ENCODE measurements at places on chromosomes 6 and 20.

DNA sequence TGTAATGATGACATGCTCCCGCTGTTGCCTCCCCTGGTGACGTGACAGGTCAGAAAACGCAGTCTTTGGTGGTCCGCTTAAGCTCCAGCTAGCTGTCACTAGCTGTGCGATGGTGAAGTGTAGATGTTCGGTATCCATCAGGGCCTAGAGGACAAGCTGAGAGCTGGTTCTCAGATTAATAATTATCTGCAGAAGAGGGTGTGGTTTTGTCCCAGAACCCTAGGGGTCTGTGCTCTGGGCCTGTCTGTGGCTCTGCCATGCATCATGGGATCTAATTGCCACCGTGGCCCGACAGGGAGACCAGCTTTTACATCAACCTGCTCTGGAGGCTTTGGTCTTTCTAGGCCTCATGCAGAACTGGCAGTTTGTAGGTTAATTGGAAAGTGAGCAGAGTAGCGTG, 34.1 kb downstream of the ERMARD start:
- DNase-seq, result no peak

DNA sequence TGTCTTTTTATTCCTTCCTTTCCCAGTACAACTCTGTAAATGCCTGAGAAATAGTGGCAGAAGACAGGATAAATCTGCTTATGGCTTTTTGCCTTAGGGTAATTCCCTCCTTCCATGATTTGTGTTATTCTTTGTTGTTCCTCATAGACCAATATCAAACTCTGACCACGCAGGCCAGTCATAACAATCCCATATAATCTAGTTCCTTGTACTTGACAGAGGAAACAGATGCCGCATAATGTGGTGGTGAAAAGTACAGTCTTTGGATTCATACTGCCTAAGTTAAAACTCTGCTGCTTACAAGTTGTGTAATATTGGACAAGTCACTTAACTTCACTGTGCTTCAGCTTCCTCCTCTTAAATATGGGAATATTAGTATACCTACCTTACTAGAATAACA, 8.2 kb upstream of the BAG2 start:
- DNase-seq, result no peak

DNA sequence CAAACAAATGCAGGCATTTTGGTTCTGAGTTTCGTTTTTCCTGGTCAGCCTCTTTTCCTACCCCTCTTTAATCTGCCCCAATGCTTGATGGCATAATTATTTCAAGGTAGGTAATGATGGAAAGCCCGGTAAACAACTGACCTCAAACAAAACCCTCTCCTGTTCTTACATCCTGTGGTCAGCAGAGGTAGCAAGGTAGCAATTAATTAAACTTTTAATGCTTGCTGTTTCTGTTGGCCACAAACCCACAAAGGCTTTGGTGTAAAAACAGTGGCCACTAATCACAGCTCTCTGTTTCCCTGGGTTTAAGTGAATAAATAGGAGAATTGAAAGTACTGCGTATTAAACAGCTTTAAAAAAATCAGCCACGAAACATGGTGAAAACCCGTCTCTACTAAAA, 261.5 kb upstream of the SOX4 start:
- DNase-seq, result no peak

DNA sequence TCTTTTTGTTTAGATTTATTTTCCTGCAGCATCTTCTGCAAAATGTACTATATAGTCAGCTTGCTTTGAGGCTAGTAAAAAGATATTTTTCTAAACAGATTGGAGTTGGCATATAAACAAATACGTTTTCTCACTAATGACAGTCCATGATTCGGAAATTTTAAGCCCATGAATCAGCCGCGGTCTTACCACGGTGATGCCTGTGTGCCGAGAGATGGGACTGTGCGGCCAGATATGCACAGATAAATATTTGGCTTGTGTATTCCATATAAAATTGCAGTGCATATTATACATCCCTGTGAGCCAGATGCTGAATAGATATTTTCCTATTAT, 3.2 kb downstream of the FOXC1 start:
- DNase-seq, result no peak

GRCh38 chr6:170091639-170092579, 199.0 kb downstream of the DLL1 start:
- DNase-seq, result no peak

DNA sequence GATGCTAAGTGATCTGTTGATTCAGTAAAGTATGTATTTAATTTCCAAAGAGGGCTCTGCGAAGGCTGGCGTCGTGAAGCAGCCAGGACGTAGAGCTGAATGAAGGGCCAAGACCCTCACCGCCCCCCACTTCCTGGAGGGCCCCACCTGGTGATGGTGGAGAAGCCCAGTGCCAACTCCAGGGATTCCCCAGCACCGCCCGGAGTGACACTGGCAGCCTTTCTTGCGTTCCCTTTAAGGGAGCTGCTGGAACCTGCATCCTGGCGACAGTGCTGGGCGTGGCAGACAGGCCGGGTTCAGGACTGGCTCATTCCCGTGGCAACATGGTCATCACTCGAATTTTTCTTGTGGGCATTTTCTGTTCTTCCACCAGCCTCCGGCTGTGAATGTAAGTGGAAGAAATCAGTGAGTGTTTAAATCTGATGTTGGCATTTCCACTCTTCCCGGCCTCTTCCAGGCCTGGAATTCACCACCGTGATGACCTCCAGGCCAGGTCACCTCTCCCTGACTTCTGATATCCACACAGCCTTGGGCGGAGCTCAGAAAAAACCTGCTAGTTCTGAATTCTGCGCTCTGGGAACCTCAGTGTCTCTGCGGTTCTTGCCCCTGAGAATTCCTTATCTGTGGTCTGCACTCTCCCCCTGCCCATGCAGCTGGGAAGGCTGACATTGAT, 57.4 kb upstream of the DACT2 start:
- no peak for DNase-seq

Data from HL-60 (cell line).